ENCODE measurements at places on chromosomes 5 and 9. TPM values are rescaled to one million over a fixed set of nuclear protein-coding genes. Genes with fewer than 3 reads are reported as not detected.

Gene TAF1L
- under 0.01 TPM for total RNA-seq

GRCh38 chr9:97873882-97874281 is 20.9 kb downstream of the FOXE1 start:
- DNase-seq, result peak; percentile 11

Gene CCDC152
- total RNA-seq, result not detected

Gene MAPKAP1
- total RNA-seq, result 79.9 TPM

DNA sequence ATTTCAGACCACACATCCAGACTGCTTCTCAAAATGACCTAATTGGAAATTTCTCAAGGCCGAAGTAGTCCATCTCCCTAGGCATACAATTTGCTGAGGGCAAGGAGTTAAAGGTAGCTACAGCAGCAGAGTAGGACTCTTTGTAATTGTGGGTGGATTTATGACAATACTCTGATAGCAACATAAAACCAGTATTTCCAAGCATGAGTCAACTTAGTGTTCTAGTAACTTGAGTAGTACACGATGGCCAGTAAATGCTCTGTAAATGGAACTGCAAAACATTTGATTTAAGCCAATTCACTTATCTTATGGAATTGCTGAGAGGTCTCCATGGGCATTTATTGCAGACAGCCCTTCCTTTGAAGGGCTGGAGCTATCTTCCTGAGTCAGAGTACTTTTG is 352.2 kb downstream of the PLK2 start:
- no peak for DNase-seq

DNA sequence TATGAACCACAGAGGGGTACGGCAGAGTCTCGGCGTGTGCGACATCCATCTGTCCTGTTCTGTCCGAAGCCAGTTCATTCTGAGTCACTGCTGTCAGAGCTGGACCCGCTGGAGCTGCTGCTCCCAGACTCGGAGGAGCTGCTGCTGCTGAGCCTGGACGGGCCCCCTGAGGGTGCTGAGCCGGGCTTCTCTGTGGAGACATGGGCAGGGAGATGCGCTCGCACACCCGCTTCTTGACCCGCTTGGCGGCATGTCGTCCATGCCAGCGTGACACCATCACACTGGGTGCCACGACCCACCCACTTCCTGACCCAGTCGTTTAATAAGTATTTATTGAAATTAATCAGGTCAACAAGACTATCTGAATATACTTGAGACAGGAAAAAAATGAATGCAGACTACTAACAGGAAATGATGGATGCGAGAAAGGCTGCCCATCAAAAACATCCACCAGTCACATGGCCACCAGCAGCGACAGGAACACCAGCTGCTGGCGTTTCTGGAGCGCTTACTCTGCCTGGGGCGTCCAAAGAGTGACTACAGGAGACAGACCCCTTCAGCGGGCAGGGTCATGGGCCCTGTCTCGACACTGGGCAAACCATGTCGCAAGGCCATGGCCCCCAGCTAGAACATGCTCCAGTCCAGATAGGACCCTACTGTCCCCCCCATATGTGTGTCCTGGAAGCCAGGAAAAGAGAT is 8.4 kb downstream of the BRD3OS start:
- no peak for DNase-seq

Gene TRIM36
- 1.0 TPM for total RNA-seq

GRCh38 chr5:137847687-137848086 is 20.0 kb upstream of the MYOT start:
- no peak for DNase-seq

GRCh38 chr9:136046554-136046920 is 48.6 kb downstream of the NACC2 start:
- no peak for DNase-seq

Gene MAMDC4
- 14.9 TPM for total RNA-seq

- DNase-seq, result no peak
Measured at GRCh38 chr9:104905931-104906330, 22.0 kb downstream of the ABCA1 start.

DNA sequence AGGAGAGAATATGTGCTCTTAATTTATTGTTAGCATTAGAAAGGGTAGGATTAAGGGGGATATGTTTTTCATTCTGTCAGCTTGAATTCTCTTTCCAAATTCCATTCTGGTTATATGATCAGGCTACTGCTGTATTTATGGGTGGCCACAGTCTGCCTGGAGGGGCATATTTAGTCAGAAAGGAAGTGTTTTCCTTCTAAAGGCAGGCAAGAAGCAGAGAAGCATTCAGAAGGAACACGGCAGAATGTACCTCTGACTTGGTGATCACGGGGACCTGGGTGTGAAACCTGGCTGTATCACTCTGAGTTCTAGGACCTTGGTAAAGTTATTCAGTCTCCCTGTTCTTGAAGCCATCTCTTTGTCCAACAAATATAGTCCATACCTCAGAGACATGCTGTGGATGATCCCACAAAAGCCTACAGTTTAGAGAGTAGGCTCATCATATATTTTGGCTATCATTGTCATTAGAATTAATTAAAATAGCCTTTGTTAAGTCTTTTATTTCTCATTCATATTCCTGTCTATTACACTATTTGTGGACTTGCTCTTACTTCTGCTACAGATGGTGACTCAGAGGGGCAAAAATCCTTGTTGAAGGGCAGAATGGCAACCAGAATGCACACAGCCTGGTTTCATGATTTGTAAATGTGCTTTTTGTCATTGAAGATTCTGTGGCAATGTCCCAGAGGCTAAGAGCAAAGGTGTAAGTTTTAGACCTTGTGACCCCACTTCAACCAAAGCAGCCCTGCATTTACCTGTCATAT is 2.7 kb downstream of the TNC start:
- no peak for DNase-seq

GRCh38 chr9:110095161-110095595 is 112.8 kb downstream of the C9orf152 start:
- no peak for DNase-seq

DNA sequence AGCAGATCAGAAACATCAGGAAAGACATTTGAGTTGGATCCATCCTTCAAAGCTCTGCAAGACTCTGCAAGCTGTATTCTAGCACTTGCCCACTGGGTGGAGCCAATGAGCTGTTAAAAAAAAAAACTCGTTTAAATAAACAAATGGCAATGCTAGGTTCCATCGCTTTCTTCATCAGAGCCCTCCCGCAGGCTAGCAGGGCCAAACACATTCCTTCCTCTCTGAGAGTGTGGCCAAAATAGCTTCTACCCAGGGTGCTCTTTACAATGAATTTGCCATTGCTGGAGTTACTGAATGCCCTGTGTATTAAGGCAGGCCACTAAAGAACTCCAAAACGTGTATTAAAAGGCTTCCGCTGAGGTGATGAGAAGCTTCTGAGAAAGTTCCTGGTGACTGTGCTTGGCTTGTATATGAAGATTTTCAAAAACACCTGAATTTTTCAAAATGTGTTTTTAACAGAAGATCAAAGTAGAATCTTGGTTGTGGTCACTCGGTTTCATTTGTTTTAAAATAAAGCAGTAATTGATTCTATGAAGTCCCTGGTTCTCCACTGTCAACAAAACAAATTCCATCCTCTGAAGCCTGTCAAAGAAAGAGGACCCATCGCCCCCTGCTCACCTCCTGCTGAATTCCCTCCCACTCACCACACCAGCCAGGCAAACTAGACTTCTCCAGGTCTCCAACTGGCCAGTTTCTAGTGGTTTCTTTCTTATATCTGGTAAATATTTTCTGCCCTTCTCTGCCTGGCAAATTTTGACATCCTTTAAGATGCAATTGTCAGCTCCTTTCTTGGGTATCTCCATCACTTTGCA is 36.5 kb upstream of the EQTN start:
- DNase-seq, result peak; percentile 93

DNA sequence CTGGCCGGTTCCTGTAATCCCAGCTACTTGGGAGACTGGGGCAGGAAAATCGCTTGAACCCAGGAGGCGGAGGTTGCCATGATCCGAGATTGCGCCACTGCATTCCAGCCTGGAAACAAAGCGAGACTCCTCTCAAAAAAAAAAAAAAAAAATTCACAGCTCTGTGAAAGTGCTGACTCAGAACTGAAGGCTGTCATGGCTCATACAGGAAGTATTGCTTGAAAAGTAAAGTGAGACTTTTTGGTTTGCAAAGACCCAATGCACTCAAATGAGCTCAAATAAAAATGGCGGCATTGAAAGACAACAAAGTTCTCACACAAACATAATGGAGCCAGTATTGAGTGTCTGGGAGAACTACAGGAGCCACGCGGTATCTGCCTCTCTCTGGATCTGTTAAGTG is 202.1 kb downstream of the FBXL7 start:
- DNase-seq, result no peak

DNA sequence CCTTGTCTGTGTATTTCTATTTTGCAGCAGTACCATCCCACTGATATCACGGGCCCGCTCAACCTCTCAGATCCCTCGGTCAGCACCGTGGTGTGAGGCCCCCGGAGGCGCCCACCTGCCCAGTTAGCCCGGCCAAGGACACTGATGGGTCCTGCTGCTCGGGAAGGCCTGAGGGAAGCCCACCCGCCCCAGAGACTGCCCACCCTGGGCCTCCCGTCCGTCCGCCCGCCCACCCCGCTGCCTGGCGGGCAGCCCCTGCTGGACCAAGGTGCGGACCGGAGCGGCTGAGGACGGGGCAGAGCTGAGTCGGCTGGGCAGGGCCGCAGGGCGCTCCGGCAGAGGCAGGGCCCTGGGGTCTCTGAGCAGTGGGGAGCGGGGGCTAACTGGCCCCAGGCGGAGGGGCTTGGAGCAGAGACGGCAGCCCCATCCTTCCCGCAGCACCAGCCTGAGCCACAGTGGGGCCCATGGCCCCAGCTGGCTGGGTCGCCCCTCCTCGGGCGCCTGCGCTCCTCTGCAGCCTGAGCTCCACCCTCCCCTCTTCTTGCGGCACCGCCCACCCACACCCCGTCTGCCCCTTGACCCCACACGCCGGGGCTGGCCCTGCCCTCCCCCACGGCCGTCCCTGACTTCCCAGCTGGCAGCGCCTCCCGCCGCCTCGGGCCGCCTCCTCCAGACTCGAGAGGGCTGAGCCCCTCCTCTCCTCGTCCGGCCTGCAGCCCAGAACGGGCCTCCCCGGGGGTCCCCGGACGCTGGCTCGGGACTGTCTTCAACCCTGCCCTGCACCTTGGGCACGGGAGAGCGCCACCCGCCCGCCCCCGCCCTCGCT is 1.9 kb downstream of the LRRC26 start:
- no peak for DNase-seq

DNA sequence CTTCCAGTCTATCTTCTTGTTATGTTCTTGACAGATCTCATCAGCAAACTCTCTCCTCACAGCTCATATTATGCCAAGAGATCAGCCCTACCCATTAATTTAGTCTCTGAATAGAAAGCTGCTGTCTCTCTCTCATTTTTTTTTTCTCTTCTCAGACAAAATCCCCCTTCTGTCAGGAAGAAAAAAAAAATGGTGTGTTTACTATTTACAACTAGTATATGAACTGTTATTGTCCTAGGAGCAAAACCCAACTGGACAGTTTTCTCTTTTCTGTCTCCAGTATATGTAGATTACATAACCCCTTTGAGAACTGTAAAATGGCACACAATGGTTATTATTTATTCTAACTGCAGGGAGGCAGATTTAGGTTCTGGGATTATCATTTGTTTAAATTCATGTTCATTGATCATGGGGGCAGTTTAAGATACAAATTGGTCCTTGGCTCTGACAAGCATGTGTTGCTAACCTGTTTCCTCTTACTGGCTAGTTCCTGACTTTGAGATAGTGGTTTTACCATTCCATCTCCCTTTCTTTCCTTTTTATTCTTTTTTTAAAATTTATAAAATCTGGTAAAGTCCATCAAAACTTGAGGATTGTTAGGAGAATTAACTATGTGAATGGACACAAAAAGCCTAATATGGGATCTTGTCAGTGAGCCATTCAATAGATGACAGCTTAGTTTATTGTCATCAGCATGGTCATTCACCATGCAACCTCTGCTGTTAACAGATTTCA is 210.0 kb upstream of the PAPPA start:
- DNase-seq, result no peak

Gene NUTM2G
- not detected for total RNA-seq

DNA sequence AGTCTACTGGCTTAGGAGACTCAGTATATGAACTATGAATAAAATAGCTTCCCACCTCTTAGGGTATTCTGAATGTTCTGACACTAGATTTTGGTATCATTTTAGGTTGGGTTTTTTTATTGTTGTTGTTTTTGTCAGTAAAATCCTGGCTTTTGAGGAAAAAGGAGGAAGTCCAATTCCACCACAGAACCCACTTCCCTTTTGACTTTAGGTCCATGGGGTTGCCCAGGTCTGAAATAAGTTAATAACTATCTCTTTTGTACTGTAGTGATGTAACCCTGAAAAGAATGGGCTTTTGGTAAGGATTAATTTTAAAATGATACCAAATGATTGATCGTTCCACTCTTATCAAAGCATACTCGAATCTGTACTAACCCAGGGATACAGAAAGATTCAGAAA is 29.1 kb upstream of the IL12B start:
- DNase-seq, result no peak

- DNase-seq, result no peak
Measured at GRCh38 chr5:14447958-14448911, 133.4 kb upstream of the OTULINL start.

Gene FOXI1
- not detected for total RNA-seq

Gene SUSD3
- 4.5 TPM for total RNA-seq

DNA sequence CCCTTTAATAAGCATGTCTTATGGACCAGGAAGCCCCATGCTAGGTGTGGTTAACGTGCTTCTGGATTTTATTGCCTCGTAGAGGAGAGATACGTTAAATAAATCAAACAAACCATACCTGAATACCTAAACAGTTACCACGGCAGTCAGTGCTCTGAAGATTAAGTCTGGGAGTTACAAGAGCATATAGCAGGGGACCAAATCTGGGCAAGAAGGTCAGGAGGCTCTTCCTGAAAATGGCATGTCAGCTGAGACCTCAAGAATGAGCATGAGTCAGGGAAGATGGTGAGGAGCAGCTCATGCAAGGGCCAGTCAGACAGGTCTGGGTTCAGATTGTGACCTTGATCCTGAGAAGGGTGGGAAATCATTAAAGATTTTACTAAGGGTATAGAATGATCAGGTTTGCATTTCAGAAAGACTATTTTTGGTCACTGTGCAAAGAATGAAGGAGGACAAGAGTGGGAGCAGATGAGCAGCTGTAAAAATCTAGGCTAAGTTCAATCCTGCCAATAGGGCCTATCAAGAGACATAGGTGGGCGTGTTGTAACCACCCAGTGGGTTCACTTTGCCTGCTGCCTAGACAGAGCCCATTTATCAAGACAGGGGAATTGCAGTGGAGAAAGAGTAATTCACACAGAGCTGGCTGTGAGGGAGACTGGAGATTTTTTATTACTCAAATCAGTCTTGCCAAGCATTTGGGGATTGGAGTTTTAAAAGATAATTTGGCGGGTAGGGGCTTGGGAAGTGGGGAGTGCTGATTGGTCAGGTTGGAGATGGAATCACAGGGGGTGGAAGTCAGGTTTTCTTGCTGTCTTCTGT is 4.8 kb upstream of the ZNF366 start:
- DNase-seq, result peak; percentile 34

DNA sequence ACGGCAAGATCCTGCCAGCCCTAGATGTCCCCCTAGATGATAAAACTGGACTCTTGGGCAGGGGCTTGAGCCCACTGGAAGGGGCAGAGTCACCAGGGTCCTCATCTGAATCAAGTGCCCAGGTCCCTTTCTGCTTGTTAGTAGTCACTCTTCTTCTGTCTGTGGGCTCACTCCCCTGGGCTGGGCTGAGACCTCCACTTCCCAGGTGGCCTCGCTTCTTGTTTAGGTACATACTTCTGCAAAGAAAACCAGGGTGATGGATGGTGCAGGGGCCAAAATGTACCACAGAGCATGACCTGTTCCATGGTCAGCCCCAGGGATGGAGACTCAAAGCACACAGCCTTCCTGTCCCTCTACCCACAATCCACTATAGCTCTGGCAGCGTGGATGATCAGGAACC is 845 bp upstream of the SLC46A2 start:
- no peak for DNase-seq

Gene OR1Q1
- not detected for total RNA-seq

GRCh38 chr5:2985718-2986117 is 234.2 kb upstream of the IRX2 start:
- no peak for DNase-seq

GRCh38 chr5:114438471-114438870 is 76.6 kb downstream of the KCNN2 start:
- no peak for DNase-seq

All from HT-29 (cell line).